ENCODE measurements at places on chromosomes 11 and 22.

- no peak for DNase-seq
Measured at GRCh38 chr11:104856607-104857006, 41.7 kb downstream of the CASP12 start.

DNA sequence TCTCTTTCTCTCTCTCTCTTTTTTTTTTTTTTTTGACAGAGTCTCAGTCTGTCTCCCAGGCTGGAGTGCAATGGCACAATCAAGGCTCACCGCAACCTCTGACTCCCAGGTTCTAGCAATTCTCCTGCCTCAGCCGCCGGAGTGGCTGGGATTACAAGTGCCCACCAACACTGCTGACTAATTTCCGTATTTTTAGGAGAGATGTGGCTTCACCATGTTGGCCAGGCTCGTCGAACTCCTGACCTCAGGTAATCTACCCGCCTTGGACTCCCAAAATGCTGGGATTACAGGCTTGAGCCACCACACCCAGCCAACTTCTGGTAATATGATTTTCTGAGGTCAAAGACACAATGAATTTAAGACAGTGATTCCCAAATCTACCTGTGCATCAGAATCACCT lies 659.8 kb upstream of the CCDC90B start:
- DNase-seq: no peak

GRCh38 chr22:19680911-19681862 lies 33.1 kb upstream of the SEPTIN5 start:
- no peak for DNase-seq

DNA sequence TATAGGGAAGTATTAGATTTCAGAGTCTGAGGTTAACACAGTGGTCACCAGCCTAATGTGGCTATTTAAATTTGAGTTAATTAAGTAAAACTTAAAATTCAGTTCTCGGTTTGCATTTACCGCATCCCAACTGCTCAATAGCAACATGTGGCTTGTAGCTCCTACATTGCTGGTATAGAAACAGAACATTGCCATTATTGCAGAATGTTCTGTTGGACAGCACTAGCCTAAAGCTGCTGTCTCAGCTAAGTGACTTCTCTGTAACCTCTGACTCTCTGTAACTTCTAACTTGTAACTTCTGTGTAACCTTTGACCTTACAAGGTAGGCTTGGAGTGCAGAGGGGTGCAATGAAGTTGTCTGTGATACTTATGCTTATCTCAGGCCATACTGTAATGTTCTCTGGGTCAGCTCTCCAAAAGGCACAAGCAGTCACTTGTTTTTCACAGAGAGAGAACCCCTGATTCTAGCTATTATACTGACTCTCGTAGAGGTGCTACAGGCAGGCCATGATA lies 78.7 kb downstream of the ZNRF3 start:
- no peak for DNase-seq

DNA sequence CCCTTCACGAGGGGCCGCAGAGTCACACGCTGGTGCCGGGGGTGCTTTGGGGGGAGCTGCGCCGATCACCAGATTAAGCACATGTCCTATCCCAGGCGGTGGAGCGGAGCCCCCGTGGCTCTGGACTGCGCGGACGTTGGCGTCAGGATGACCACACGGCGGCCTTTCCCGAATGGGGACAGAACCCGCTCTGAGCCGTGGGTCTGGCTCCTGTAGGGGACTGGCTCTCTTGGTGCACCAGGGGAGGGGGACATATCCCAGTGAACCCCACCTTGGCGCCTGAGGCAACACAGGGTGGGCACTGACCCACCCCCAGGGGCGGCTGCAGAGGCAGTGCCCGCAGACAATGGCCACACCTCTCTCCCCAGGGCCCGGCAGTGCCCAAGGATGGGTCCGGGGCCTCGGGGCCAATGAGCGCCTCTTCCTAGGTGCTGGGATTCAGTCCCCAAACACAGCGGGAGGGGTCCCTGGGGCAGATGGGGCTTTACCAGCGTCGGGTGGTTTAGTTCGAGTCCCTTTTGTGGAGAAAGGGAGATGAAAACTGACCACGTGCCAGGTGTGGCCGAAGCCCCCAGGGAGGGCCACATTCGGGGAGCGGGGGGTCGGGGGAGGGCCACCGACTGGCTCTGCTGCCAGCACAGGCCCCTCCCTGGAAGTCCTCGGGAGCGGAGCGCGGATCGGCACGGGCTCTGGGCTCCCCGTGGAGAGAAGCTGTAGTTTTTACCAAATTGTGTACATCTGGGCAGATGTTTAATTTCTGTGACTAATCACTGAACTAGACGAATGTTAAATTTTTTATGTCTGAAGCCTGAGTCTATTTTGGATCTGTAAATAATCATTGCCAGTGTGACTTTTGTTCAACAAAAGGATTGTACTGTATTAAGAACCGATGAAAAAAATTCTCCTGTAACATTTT lies 58.9 kb downstream of the GRAMD4 start:
- DNase-seq: peak; percentile 61

- DNase-seq: peak; percentile 22
Measured at GRCh38 chr11:88553204-88553603, 215.7 kb upstream of the CTSC start.

DNA sequence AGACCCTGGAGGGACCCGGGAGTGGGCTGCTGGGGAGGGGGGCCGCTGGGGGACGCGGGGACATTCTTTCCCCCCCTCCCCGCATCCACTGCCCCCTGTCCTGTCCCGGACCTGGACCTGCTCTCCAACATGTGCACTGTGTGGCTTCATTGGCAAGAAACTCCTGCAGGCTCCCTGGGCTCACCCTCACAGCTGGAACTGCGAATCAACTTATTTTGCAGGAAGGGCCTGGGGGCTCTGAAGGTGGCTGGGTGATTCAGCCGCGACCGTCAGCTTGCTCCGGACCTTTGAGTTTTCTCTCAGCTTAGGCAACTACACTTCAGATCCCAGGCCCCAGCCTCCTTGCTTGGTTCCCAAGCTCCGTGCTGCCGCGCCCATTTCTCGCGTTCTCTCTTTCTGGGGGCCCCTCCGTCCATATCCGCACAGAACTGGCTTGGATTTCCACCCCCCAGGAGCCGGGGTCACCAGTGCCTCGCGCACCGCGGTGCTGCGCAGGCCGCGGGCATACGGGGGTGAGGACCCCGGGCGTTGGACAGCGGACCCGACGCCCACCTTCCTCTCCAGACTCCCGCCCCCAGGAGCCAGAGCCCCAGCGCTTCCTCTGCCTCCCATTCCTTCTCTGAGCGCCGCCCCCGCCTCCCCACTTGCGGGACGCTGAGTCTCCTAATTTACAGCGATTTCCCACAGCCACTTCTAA lies 471 bp upstream of the AHNAK start:
- peak; percentile 39 for DNase-seq

GRCh38 chr11:79196950-79197349 lies 243.9 kb downstream of the TENM4 start:
- no peak for DNase-seq

DNA sequence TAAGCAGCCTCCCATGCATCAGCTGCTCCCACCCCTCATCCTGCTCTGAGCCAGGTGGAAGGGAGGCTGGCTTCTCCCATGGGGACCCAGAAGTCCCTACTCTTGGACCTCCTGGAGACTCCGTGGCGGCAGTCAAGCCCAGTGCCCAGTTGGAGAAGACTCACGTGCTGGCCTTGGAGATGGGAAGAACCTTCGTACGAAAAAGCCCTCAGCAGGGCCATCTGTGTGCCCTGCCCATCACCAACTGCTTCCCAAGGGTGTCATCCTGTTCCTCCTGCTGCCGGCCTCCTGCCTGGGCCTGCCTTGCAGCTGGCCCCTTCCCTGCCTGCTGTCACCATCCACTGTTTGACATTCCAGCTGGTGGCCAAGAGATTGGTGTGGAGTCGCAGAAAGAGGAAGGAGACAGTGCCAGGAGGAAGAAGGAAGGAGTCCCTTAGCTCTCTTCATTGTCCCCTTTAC lies 28.0 kb downstream of the ARHGAP1 start:
- DNase-seq: no peak
